GM23338 (cell line): ENCODE measurements at places on chromosomes 13 and 19.

DNA sequence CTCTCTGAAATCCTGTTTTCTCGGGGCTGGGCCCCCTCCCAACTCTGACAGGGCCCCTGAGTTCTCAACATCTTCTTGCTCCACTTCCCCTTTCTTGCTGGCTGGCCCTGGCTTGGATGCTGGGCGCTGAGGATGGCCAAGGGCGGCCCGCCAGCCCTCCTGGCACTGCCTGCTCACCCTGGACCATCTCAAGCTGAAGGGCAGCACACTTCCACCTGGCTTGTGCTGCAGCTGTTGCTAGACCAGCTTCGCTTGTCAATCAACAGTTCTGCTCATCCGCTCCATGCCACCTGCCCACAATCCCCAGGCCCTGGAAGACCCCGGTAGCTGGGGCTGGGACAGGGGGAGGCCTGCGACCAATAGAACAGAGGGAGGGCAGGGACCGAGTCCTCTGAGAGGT lies 6.9 kb upstream of the GMIP start:
- no peak for DNase-seq

GRCh38 chr13:48429886-48430285 lies 17.0 kb upstream of the LPAR6 start:
- DNase-seq: no peak

- no peak for DNase-seq
Observed at GRCh38 chr13:48938308-48938943, 37.3 kb upstream of the FNDC3A start.

- peak; percentile 98 for DNase-seq
Observed at GRCh38 chr19:55216461-55217198, 7.3 kb upstream of the PTPRH start.

DNA sequence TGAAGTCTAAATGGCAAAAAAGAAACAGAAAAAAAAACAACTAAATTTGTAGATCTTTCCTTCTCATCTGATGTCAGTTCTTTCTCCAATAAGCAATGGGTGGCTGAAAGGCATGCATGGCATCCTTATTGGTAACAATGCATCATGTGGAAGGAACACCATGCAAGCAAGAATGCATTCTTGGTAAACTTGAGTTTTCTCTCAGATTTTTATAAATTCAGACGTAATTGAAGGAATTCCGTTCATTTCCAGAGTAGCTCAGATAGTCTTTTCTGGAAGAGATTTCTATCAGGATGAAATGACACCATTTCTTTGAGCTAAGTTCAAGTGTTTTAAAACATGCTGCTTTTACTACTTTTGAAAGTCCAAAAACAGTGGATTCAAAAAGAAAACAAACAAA lies 373.0 kb downstream of the COG6 start:
- no peak for DNase-seq

DNA sequence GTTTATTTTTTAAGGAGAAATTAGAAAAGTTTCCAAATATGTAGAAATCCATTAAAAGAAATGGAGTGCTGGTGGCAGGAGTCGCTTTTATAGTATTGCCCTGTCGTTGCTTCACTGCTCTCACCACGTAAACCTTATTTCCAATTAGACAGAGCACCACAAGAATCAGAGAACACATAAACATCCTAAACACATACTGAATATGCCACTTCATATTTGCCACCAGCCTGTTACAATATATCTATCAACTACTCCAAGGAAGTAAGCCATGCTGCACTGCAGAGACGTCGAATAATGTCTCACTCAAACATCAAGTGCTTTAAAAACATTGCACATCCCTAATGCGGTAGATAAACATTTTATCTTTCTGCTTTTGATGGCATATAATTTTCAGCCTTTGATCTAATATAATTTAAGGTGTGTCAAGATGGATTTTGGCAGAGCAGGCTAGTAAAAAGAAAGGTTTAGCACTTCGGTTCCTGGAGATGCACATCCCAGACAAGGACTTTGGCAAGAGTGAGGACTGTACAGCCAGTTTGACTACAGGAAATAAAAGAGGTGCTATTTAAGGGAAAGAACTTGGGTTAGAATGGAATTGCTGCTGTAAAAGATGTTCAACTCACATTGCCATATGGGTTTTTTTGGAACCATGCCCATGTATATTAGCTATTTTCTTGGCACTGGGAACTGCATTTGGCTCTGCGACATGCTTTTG lies 932.3 kb downstream of the EFNB2 start:
- DNase-seq: no peak

- DNase-seq: peak; percentile 76
Observed at GRCh38 chr19:13597640-13598039, 91.4 kb upstream of the CACNA1A start.

GRCh38 chr19:392375-392970 lies 16.5 kb downstream of the C2CD4C start:
- DNase-seq: no peak

DNA sequence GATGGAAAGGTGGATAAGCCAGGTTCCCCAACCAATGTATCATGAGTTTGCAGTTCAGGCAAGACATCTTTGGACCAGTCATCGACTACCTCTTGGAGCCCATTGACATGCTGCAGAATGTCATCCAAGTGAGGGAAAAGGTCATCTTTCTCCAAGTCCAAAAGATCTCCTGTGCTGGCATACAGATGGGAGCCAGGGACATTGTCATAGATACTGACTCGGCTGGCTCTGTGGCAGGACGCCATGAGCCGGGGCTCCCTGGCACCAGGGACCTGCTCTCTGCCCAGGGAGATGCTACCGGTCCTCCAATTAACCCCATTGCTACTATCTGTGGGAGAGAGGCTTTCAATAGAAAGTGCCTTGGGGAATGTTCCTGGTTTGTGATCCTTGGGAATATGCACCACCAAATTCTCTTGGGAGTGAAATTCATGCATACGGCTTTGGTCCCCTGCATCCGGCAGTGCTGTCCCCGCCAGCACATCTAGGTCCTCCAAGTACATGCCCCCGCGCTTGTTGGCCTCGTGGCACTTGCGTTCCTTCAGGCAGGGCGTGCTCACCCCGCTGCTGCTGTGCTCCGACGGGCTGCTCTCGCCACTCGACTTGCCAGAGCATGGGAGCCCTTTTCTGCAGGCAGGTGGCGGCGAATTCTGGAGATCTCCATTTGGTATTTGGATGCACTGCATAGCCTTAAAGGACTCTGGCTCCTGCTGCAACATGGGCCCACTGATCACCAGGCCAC lies 113.0 kb downstream of the KL start:
- DNase-seq: no peak

DNA sequence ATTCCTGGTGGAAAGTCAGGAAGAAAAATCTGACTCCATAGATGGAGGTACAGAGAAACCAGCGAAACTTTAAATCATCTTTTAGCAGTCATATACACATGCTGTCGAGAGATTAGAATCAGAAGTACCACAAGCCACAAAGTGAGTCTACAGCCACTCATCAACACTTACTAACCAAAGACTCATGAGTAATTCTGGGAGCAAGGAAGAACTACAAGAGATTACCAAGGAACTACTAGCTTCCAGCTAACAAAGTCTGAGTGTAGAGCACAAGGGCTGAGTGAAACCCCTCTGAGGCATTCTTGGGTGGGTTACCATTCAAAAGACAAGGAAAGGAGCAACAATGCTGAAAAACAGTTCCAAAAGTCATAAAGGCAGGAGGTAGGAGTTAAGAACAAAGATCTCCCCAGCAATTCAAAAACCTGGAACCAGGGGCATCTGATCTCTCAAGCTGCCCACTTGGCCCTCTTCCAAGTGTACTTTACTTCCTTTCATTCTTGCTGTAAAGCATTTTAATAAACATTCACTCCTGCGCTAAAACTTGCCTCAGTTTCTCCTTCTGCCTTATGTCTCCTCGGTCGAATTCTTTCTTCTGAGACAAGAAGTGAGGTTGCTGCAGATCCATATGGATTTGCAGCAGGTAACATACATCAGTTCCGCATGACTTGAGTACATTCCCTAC lies 13.0 kb downstream of the RBM26 start:
- DNase-seq: no peak
